Activated naive CD4-positive, alpha-beta T cell (primary cell): ENCODE measurements at places on chromosomes 6 and 20.
A peak's percentile ranks its signal among the peaks of the same experiment; 100 is the strongest.

DNA sequence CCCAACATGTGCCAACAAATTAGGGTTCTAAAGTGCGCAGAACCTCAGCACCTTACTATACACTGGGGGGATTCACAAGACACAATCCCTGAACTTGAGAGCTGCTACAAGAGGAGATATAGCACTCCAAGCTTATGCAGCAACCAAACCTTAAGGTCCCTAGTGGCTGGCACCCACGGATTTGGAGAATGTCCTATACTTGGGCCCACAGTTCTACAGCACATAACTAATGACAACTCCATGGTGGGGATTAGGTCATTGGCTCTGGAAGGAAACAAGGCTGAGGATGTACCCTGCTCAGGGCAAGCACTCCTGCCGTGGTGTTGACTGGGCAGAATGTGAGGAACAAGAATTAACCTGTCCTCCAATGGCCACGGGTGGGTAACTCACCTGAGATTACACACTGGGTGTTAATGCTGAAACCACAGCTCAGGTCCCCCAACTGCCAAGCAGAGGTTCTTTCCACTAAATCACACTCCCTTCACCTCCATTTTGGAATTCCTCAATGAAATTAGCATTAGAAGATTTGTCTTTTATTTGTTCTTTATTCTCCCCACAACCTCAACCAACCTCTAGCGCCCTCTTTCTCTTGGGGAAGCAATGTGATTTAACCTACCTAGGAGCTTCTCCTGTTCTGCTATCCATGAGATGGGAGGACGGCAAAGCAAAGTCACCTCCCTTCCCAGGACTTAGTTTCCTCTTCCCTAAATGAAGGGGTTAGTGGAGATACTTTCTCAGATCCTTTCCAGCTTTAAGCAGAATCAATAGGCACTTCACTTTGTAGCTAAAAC is 32.0 kb downstream of the TRERF1 start:
- no peak for DNase-seq

GRCh38 chr20:12927489-12927888 is 81.3 kb upstream of the SPTLC3 start:
- DNase-seq: no peak

- no peak for DNase-seq
Observed at GRCh38 chr6:25928562-25929324, 1.7 kb downstream of the SLC17A2 start.

DNA sequence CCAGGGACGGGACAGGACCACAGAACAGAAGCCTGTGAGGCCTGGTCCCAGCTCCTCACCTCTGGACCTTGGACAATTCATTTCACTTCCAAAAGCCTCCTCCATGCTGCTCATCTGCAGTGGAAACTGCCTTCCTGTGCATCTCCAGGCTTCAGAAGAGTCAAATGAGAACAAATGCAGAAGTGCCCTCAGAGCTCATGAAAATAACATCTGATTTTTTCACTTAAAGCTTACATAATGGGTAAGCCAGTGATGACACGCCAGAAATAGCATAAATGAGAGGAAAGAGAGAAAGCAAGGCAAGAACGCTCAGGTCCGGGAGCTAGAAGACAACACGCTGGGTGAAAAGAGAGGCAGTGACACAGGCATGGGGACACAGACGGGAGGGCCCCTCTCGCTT is 7.9 kb downstream of the CNKSR3 start:
- DNase-seq: no peak

GRCh38 chr20:9498322-9498721 is 16.1 kb upstream of the LAMP5 start:
- no peak for DNase-seq

- no peak for DNase-seq
Observed at GRCh38 chr6:26187981-26188635, 100.9 kb downstream of the HFE start.

- DNase-seq: peak; percentile 81
Observed at GRCh38 chr6:34236443-34237315, at the start of gene HMGA1. Gene HMGA1, plus strand, starts transcription at chr6:34236873. Its CDS starts 3,908 bp downstream, at chr6:34240781.

GRCh38 chr6:138203315-138203714 is 15.0 kb downstream of the PBOV1 start:
- no peak for DNase-seq

GRCh38 chr6:24872779-24873178 is 63.0 kb downstream of the RIPOR2 start:
- no peak for DNase-seq

GRCh38 chr6:3340894-3341293 is 82.1 kb downstream of the PSMG4 start:
- no peak for DNase-seq

- DNase-seq: no peak
Observed at GRCh38 chr6:107323133-107323785, 136.1 kb downstream of the PDSS2 start.

- no peak for DNase-seq
Observed at GRCh38 chr6:14453712-14454472, 336.3 kb downstream of the CD83 start.

DNA sequence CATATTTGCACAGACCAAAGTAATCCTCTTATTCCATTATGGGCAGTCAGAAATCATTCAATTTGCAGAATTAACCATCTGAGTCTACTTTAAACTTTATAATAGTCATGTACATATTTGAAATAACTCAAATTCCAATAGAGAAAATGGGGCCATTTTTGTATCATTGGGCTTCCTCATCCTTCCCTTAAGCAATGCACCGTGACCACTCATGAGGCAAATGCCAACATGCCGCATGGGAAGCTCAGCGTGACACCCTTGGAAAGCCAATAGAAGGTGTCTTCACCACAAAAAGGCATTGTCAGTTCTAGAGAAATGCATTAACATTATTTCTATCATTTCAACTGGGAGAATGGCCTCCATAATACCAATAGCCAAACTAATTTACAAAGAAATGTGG is 38.5 kb downstream of the SIM1 start:
- DNase-seq: no peak

- no peak for DNase-seq
Observed at GRCh38 chr6:53584726-53585125, 39.8 kb upstream of the GCLC start.

DNA sequence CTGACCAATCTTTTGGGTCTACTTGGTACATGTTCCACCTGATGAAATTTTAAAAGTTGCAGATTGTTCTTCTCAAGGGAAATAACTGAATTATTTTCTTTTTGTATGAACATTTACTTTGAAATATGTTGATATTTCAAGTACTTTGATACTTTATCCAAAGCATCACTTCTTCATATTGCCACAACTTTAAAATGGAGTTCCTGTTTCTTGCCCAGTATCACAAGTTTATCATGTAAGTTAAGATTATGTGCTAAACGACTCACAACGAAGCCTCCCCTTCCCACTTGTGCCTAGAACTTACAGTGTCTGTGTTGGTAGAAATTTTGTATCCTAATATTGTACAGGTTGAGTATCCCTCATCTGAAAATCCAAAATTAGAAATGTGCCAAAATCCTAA is 108.4 kb downstream of the ARID1B start:
- DNase-seq: no peak

- DNase-seq: no peak
Observed at GRCh38 chr6:28776269-28777146, 147.3 kb downstream of the TRIM27 start.

DNA sequence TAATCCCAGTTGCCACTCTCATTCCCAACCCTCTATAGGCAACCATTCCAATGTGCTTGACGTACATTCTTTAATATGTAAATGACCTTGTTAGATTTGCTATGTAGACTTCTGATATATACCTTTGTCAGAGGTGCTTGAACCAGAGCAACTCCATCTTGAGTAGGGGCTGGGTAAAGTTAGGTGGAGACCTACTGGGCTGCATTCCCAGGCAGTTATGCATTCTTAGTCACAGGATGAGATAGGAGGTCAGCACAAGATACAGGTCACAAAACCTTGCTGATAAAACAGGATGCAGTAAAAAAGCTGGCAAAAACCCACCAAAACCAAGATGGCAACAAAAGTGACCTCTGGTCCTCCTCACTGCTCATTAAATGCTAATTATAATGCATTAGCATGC is 8.3 kb upstream of the HM13 start:
- no peak for DNase-seq

DNA sequence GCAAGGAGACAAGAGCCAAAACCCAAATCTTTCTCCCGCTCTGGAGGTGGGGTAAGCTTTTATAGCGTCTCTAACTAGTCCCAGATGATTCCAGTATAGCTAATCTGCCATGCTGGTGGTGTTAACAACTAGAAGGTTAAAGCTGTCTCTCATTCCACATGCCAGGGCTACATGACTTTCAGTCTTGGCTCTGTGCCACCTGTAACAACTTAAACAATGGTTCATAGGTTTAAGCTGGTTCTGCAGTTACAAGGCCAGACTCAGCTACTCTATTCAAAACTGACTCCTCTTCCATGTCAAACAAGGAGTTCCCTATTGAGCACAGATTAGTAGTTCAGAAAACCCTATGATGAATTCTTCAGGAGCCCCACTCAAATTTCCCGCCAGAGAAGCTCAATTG is 128.9 kb downstream of the ELOVL4 start:
- no peak for DNase-seq

GRCh38 chr6:130675072-130675471 is 152.1 kb upstream of the SMLR1 start:
- no peak for DNase-seq

DNA sequence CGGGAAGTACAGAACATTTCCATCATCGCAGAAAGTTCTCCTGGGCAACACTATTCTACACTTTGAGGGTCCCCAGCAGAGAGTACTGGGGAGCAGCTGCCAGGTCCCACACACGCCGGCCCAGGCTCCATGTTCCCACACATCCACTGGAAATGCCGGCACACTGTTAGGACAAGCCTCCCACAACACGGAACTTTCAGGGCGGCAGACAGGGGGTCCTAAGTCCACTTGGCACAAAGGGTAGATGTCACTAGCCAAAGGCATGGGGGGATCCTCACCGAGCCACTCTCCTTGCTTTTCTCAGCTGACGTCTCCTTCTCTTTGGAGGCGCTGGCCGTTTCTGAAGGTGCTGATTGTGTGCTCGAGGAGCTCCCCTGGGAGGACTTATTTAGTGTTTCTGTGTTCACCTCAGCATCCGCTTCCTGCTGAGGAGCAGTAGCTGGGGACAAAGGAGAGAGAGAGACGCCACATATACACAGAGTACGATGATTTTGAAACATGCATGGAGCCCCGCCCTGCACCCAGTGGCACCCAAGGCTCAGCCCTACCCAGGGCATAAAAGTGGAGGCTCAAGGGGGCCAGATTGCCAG is 135.4 kb downstream of the ZMYND8 start:
- DNase-seq: no peak

GRCh38 chr20:48624315-48625020 is 203.3 kb downstream of the PREX1 start:
- DNase-seq: no peak

GRCh38 chr6:53322188-53323029 is 26.3 kb downstream of the ELOVL5 start:
- DNase-seq: no peak

DNA sequence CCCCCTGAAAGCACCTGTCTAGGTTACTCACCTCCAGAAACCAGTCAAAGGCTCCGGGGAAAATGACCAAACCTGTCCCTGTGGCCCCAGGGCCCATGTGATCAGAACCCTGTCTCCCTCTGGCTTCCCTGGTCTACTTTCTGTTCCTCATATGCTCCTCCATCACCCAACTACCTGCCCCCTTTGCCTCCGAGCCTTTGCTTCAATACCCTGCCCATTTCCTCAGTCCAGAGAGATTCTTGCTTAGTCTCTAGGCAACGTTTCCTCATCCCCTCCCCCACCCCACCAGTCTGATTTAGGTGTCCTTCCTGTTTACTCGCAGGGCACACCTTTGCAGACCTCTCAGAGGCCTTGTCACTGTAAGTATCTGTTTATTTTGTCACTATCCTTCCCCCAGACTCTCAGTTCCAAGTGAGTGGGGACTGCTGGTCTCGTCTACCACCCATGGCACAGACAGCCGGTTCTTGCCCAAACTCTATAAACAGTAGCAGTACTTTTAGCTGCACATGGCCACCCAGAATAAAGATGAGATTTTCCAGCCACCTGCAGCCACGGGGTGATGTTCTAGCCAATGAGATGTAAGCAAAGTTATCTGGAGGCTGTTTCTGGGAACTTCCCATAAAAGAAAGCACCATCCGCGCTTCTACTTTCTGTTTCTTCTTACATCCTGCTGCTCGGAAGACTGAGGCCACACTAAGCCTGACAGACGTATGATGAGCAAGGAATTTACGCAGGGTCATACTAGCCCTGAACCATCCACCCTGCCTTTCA is 13.3 kb downstream of the ELOVL5 start:
- no peak for DNase-seq

DNA sequence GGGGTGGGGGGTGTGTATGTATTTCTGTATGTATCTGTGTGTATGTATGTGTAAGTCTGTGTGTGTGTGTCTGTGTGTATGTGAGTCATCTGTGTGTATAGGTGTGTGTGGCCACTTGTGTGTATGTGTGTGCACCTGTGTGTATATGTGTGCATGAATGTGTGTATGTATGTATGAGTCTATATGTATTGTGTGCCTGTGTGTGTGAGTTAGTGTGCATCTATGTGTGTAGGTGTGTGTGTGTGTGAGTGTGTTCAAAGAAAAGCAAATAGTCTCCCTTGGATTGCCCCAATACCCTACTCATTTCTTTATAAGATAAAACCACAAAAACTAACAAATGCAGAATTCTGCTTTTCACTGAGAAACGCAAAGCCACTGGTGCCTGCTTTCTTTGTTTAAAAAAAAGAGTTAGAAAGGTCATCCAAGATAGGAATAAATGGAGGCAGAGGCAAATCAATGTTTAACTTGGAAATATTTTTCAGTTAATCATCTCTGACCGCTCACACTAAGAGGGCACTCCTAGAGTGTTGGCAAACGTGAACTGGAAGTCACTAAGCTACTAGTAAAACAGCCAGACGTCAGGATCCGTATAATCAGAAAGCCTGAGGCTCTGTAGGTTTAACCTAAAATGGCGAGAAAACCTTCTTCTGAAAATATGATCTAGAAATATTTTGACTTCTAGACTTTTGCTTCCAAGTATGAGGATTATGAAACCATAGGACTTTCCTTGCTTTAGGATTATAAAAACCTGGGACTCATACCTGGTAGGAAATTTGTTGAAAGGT is 37.4 kb upstream of the JAG1 start:
- DNase-seq: no peak

DNA sequence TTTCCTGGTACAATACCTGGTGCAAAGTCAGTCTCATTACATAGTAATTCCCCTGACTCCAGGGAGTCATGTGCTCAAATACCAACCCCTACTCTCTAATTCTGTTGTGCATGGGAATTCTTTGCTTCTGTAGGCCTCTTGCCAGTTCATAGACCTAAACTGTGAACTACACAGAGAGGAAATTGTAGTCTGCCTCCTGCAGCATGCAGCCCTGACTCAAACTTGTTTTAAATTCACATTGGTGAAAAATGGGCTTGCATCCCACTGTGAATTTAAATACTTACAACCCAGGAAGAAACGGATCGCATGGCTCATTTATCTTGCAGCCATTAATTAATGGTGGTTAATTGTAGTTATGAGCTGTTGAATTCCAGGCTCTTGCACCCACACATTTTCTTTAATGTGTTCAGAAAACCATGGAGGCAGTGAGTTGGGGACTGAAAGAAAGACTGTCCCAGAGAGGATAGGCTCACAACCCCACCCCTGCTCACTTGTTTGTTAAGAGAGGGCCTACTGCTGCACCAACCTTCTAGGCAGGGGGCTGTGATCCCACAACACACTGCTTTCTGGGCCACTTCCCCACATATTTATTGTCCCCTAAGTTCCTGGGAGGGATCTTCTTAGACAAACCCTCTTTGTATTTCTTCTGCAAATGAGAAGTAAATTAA is 579.1 kb downstream of the DHX35 start:
- no peak for DNase-seq

- DNase-seq: no peak
Observed at GRCh38 chr6:90860822-90861601, 274.1 kb upstream of the MAP3K7 start.
